ENCODE measurements at places on chromosomes 12 and 14.

DNA sequence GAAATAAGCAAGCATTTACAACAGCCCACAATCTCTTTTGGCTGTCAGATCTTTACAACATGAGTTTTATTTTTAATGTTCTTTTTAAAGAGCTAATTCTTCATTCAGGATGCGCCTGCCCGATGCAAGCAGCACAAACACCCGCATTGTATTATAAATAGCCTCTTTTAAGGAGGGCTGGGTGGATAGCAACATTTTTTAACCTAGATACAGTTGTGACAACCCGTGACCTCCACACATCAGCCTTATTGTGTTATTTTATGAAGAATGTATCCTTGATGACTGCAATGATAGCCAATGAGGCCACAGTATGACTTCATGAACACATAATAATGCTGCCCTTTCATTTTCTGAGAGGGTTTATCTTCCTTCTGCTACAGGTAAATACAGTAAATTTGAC is 173.7 kb downstream of the FOXN3 start:
- no peak for DNase-seq

- no peak for DNase-seq
Observed at GRCh38 chr12:116881325-116881876, at the start of gene HRK. Gene HRK (minus strand): TSS chr12:116881441. CDS start chr12:116881307, 134 bp downstream.

DNA sequence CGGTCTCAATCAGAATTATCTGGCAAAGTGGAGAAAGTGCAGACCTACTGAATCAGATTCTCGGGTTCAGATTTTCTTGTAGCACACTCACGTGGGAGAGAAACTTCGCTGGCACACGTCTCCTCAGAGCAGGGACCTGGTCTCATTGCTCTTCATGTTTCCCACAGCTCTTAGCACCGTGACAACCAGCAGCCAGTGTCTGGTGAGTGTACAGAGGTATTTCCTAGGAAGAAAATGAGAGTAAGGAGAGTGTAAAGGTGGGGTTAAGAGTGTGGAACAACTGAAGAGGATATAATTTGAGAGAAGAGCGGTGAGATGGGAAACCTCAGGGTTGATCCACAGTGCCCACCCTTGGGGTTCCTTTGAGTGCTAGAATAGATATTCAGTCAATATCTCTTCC is 89.2 kb downstream of the ARF6 start:
- no peak for DNase-seq

GRCh38 chr12:20260851-20261250 is 107.5 kb upstream of the PDE3A start:
- no peak for DNase-seq

GRCh38 chr12:53098354-53098981 is 1.0 kb downstream of the IGFBP6 start:
- DNase-seq: no peak

DNA sequence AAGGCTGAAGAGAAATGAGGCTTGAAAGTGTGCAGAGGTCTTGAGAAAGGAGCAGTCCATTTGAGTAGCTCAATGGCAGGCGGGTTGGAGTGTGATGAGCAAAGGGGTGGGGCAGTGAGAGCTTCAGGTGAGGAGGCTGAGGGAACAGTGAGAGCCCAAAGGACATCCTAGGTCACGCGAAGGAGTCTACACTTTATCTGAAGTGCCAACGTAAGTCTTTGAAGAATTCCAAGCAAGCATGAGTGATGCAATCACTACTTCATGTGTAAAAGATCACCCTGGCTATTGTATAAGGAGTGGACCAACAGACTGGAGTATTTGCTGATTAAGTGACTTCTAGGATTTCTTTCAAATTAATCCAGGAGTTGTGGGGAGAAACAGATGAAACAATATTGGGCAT is 159.9 kb upstream of the HIF1A start:
- DNase-seq: no peak

- no peak for DNase-seq
Observed at GRCh38 chr12:85367936-85368335, 87.9 kb downstream of the ALX1 start.

DNA sequence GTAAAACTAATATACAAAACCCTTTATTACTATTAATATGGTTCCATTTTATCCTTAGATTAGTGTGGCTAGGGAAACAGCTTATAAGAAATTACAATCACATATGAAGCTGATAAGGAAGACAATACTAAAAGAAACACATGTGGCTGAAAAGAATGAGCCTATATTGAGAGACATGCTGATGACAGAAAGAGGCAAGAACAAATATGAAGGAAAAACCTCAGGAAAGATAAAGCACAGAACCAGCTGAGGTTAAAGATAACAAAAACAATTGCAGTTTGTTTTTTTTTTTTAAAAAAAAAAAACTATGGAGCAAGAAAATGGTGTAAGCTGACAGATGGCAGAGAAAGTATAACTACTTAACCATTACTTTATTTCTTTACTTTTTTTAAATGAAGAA is 69.2 kb upstream of the OSBPL8 start:
- no peak for DNase-seq

Data from stimulated activated CD8-positive, alpha-beta memory T cell treated with anti-CD3 and anti-CD28 coated beads, Interleukin-7, amount 100 ng/mL, for 1 hour (primary cell).